OCI-LY7 (cell line): ENCODE measurements at places on chromosomes 13 and 19.

GRCh38 chr19:19460258-19460731 lies 54.8 kb downstream of the GATAD2A start:
- DNase-seq: peak; percentile 49

- DNase-seq: no peak
Observed at GRCh38 chr13:103510007-103510535, 443.9 kb upstream of the SLC10A2 start.

DNA sequence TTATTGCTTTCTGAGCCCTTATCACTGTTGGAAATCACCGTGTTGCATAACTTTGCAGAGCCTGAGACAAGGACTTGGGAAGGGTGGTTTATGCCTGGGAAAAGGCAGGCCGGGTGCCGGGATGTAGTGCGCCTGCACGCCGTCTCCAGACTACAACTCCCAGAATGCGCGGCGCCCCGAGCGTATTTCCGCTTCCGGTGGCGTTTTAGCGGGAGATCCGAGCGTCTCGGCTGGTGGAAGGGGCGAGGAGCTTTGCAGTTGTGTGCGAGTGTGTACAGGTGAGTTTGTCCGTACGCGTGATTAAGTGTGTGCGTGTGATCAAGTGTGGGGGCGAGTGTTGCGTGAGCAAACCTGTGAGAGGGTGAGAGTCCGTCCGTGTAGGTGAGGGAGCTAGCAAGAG lies 75.4 kb downstream of the PEG3 start:
- DNase-seq: no peak

GRCh38 chr13:58994777-58995176 lies 1169.0 kb downstream of the DIAPH3 start:
- DNase-seq: peak; percentile 10

GRCh38 chr13:24618011-24618955 lies 61.9 kb upstream of the ATP12A start:
- peak; percentile 70 for DNase-seq
